ENCODE measurements at places on chromosomes 5 and 9.

DNA sequence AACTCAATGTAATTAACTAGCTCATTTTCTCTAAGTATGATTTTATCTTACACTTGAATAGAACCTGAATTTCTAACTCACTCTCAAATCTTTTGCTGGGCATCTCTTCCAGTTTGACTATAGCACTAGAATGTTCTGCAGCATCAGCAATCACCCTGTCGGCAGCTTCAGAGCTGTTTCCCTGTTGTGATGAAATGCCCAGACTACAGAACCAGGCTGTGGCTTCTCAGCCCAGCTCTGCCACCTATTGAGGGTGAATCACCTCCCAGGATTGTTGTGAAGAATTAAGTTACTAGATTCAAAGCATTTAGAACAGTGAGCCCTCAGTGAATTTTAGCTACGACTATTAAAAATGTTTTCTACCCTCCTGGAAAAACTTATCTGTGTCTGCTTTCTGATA is 90.4 kb upstream of the ANKRD55 start:
- no peak for DNase-seq

DNA sequence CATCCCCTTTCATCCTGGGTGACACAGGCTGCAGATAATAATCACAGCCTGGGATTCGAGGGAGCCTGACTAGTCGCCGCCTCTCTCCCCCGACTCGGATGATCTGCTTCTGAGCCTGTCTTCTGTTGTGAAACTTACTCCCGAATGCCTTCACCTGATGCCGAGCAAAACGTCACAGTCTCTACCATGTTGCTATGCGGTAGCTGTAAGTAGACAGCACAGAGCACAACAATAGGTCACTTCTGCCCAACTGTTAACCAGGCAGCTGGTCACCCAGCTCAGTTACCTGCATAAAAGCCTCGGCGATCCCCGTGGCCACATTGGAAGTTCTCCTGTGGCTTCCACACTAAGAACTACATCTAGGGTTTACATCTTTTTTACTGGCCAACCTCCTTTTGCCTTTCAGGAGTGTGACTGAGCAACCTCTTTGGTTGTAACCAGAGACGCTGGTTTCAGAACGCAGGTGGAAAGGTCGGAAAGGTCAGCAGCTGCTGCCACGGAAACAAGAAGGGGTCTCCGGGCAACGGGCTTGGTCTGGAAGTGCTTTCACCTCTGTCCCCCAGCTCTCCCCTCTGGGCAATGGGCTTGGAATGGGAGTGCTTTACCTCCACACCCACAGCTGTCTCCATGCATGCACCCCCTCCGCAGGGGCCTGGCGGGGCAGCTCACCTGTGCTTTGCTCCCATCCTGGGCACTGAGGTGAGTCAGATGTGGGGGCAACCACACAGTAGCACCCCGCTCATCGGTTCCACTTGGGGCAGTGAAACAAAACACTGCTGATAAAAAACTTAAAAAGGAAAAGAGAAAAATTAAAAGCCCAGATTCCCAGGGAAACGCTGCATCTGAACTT is 7.6 kb upstream of the PPP1R26 start:
- no peak for DNase-seq

DNA sequence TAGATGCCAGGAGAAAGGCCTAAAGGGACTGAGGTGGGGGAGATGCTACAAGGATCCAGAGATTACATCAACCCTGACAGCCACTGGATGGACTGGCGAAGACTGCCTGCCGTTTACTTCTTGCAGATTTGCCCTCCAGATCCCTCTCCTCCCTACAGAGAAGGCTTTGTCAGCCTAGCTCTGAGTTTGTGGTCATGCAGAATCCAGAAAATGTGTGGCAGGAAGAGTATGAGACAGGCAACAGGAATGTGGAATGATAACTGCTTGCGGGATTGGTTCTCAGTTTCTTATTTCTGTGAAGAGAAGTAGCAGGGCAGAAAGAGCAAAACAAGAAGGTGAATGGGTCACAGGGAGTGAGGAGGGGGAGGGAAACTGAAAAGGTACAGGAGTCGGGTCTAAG is 129.6 kb downstream of the TLE1 start:
- DNase-seq: no peak

DNA sequence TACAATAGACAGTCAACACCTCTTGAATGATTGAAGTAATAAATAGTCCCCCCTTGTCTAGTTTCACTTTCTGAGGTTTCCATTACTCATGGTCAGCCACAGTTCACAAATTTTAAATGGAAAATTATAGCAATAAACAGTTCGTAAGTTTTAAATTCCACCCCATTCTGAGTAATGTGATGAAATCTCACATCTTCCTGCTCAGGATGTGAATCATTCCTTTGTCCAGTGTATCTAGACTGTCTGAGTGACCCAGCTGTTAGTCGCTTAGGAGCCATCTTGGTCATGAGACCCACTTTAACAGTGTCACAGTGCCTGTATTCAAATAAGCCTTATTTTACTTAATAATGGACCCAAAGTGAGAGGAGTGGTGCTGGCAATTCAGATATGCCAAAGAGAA is 311.6 kb upstream of the PRR16 start:
- DNase-seq: no peak

DNA sequence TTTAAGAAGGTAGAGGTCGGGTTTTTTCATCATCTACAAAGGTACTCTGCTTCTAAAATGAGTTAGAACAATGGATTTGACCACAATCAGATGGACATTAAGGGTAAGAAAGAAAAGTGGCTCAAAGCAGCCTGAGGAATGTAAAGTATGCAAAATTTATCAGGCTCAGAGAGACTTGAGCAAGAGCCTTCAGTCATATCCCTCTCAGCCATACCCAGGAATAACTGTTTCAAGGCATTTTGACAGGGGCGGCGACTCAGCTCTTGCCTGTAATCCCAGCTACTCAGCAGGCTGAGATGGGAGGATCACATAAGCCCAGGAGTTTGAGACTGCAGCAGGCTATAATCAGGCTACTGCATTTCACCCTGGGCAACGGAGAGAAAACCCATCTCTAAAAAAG is 38.8 kb upstream of the ANXA2R start:
- peak; percentile 25 for DNase-seq

- DNase-seq: peak; percentile 60
Observed at GRCh38 chr5:141934099-141934844, 10.6 kb downstream of the DELE1 start.

DNA sequence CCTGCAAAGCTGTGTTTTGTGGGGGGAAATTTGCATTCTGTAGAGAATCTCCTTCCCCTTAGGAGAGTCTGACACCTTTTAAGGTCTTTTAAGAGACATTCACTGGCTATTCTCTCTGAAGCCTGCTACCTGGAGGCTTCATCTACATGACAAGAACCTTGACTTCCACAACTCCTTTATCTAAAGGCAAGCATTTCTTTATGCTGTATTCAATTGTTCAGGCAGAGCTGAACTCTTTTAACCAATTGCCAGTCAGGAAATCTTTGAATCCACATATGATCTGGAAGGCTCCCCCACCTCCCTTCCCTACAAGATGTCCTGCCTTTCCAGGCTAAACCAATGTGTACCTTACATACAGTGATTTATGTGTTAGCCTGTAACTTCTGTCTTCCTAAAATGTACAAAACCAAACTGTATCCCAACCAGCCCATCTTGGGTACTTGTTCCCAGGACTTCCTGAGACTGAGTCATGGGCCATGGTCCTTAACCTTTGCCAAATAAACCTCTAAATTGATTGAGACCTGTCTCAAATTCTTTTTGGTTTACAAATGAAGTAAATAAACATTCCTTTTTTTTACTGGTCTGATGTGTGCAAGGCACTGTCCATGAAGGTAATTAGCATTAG is 9.9 kb downstream of the C9orf85 start:
- no peak for DNase-seq

DNA sequence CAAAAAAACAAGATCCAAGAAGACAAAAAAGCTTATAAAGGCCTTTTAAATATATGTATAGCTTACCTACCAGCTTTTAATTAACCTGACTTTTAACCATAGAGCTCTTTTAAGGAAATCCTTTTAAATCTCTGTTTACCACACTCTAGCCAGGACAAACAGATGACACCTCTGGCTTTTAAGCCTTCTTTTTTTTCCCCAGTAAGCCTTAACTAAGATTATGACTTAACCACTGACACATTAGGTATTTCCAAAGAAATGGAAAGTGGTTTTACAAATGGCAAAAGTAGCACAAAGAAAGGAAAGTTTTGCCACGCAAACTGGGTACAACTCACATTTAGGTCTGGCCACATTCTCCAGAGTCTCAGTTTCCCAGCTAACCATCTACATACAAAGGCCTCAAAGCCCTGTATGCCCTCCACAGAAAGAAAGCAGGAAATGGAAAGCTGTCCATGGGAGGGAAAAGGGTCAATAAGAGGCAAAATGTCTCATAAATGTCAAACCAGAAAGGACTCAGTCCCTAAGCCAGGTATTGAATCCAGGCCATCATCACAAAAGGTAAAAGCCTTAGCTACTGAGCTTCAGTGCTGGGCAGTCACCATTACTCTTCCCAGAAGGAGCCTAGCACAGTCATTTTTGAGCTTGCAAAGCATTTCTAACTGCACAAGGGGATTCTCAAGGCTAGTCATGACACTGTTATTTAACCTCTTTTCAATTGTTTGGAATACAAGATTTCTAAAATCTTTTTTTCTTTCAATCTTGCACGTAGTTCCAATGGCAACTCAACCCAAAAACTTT is 19.7 kb downstream of the TMEM161B start:
- no peak for DNase-seq

GRCh38 chr9:31119890-31120454 is 1264.5 kb upstream of the ACO1 start:
- peak; percentile 11 for DNase-seq

DNA sequence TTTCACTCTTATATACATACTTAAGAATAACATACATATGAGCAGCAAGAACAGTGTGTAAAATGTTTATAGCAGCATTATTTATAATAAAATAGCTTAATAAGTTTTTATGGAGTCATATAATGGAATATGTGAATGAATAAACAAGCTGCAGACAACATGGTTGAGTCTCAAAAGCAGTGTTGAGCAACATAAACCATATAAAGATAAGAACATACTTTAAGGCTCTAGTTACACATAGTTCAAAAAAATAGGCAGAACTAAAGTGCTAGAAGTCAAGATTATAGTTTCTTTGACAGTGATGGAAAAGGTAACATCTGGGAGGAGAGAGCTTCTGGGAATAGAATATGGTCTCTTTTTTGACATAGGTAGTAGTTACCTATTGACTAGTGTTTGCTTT is 53.7 kb upstream of the ADAMTS19 start:
- DNase-seq: no peak

- DNase-seq: no peak
Observed at GRCh38 chr9:16258708-16259107, 611.8 kb downstream of the BNC2 start.

- no peak for DNase-seq
Observed at GRCh38 chr9:70852711-70853240, 268.6 kb downstream of the TRPM3 start.

- DNase-seq: no peak
Observed at GRCh38 chr5:136084698-136085097, 47.9 kb upstream of the SMAD5 start.

- no peak for DNase-seq
Observed at GRCh38 chr5:14118551-14119320, 24.4 kb upstream of the TRIO start.
